ENCODE measurements at places on chromosomes 16 and 17. TPM values are rescaled to one million over a fixed set of nuclear protein-coding genes. Genes with fewer than 3 reads are reported as not detected.

DNA sequence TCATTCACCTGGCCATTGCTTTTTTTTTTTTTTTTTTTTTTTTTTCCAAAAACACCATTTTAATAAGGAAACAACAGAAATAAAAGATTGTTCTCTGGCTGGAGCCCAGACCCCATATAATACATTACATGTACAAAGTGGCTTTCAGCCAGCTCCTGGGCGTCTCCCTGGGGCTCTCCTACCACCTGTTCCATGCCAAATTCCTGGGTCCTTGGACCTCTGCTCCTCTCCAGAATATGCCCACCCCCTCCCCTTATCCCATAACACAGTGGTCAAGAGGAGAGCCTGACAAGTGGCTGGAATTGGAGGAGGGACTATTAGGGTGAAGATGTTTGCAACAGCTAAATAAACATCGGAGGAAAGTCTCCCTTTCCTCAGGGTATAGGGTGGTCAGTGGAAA lies 3.6 kb upstream of the PHF12 start:
- DNase-seq: no peak

- no peak for DNase-seq
These were observed 206.7 kb downstream of the RPTOR start for GRCh38 chr17:80751070-80751945.

GRCh38 chr17:46190763-46191162 lies 2.5 kb downstream of the KANSL1 start:
- no peak for DNase-seq

GRCh38 chr17:76572201-76572910 lies 13.3 kb downstream of the ST6GALNAC2 start:
- no peak for DNase-seq

- DNase-seq: no peak
These were observed 23.3 kb upstream of the GRB2 start for GRCh38 chr17:75428543-75429469.

DNA sequence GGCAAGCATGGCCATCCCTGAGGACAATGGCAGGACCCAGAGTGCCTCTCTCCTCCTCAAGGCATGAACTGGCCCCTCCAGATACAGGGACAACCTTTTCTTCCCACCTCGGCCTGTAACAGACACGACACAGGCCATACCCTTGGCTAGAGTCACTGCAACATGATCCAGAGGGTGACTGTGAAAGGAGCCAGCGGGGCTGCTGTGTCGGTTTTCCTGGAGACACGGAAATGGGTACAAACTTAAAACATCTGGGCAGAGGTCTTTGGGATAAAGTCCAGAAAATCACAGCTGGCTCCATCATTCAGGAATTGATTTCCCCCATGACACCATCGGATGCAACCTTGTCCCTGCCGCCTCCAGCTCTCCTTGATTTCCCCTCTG lies 5.3 kb downstream of the CEP295NL start:
- DNase-seq: no peak

ZNF624 gene
- 13.7 TPM for polyA plus RNA-seq

- DNase-seq: no peak
These were observed 112.9 kb downstream of the METRNL start for GRCh38 chr17:83192161-83192788.

GRCh38 chr16:84292011-84292410 lies 2.7 kb upstream of the WFDC1 start:
- DNase-seq: no peak

DNA sequence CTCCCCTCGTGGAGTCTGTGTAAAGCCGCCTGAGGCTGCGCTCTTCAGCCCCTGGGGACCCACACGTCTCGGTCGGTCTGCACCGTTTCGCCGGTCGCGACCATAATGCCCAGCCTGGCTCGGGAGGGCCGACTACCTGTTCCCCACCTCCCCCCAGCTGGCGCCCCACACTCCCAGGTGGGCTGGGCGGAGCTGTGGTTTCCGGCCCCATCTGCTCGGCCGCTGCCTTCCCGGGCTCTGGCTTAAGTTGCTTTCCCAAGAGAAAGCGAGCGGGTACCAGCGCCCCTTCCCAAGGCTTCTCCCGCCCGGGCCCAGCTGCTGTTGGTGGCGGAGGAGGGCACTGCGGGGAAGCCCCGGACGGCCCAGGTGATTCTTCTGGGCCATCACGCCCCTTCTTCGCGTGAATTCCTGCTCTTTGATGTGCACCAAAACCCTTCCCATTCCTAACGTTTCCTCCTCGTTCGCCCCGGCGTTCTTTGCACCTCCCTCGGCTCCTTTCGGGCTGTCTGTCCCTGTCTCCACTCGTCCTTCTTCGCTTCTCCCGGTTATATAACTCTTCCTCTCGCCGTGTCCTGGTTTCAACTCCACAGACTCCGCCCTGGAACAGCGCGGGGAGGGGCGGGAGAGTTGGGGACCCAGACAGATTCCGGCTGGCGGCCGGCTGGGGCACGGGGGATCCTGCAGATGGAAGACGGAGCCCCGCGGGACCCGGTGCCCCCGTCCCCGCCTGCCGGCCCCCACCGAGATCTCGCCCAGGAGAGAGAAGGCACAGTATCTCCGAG lies 2.0 kb downstream of the KDM6B start:
- no peak for DNase-seq

ATP1B2 gene
- 19.6 TPM for polyA plus RNA-seq

GRCh38 chr17:70205401-70205800 lies 36.1 kb downstream of the KCNJ2 start:
- DNase-seq: no peak

GRCh38 chr16:57681950-57682728 lies 12.5 kb upstream of the DRC7 start:
- no peak for DNase-seq

MYH13 gene
- polyA plus RNA-seq: 0.06 TPM

All from left renal pelvis (tissue), 4 donors.